SK-N-MC (cell line): ENCODE measurements at places on chromosomes 12 and 14.

DNA sequence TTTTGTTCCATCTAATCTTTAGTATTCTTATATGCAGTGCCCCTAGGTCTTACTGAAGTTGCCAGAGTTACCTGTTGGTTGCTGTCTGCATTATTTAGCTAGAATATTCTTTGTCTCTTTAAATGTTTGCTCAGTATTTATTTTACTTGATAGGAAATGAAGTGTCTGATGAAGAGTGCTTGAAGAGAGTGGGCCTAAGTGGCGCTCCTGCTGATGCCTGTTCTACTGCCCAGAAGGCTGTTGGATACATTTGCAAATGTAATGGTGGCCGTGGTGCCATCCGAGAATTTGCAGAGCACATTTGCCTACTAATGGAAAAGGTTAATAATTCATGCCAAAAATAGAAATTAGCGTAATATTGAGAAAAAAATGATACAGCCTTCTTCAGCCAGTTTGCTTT lies 18.9 kb downstream of the CMAS start:
- no peak for DNase-seq

DNA sequence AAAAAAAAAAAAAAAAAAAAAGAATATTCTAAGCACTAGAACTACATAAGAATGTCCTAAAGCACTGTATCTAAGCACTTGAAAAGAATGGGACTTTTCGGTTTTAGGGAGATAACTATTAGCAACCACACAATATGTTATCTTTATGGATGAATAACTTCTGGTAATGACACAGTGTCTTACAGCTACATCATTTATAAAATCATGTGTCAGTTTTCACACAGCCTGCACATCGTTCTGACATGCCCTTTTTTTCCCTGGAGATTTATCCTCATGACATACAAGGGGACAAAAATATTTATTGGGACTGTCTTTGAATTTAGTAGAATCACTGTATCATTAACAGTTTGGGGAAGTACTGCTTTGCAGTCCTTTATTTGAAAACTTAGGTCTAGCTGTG lies 17.3 kb downstream of the TMEM19 start:
- no peak for DNase-seq

DNA sequence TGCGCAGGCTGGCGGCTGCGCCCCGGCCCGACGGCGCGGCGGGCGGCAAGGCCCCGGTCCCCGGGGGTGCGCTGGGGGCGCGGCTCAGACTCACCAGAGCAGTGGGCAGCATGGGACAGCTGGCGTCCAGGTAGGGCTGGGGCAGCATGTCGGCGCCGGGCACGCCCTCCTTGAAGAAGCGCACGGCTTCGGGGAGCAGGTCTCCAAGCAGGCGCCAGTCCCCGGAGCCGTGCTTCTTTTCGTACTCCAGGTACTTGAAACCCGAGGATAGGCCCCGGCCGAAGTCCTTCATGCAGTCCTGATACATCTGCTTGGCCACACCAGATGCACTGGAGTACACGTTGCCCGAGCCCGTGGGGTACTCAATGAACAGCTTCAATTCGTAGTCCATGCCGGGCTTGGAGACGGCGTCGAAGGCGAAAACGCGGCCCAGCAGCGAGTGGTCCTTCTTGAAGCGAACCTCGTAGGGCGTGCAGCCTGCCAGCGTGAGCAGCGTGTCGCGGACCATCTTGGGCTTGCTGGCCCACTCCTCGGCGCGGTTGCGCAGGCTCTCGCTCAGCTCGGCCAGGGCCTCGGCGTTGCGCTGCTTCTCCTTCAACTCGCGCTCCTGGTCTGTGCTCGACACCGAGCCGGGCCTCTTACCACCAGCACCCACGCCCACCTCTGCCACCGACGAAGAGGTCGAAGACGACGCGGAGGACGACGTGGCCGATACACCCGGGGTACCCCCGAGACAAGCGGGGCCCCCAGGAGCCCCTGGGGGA lies 2.2 kb downstream of the IRF2BPL start:
- DNase-seq, result no peak

DNA sequence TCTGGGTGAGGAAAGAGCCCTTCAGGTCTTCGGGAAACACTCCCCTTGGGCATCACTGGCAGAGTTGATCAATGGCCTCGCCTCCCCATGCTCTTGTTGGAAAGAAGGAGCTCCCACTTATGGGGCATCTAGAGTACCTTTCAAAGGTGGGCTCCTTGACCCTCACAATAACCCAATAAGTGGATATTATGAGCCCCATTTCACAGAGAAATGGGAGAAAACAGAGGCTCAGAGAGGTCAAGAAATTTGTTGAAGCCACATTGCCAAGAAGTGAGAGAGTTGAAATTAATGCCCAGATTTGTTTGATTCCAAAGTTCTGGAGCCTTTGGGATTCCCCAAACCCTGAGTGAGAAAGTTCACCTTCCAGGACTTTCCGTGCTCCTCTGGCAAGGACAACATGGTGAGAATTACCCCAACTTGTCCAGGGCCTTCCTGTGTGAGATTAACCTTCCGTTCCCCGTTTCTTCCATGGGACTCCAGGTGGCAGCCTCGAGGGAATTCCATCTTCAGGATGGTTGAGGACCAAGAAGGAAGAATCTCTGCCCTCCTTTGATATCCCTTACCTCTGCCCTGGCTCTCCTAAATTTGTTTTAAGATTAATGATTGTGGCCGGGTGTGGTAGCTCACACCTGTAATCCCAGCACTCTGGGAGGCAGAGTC lies 7.5 kb upstream of the CHD4 start:
- no peak for DNase-seq

DNA sequence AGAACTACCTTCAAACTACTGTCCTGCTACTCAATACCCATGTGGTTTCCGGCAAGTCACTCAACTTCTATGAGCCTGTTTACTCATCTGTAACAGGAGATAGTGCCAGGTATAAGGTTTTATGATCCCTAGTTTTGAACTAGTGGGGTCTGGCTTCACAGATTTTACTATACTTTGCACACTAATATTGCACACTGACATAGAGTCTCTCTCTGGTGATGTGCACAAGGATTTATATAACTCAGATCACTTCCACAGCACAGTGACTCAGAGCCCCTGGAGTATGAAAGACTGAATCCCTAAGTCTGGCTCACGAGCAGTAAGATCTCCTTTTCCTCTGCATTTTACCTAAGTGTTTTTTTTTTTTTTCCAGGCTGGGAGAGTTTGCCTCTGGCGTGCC lies 69.7 kb upstream of the SLC38A2 start:
- DNase-seq, result no peak

- no peak for DNase-seq
Observed at GRCh38 chr14:86646696-86647690, 1117.0 kb downstream of the FLRT2 start.

DNA sequence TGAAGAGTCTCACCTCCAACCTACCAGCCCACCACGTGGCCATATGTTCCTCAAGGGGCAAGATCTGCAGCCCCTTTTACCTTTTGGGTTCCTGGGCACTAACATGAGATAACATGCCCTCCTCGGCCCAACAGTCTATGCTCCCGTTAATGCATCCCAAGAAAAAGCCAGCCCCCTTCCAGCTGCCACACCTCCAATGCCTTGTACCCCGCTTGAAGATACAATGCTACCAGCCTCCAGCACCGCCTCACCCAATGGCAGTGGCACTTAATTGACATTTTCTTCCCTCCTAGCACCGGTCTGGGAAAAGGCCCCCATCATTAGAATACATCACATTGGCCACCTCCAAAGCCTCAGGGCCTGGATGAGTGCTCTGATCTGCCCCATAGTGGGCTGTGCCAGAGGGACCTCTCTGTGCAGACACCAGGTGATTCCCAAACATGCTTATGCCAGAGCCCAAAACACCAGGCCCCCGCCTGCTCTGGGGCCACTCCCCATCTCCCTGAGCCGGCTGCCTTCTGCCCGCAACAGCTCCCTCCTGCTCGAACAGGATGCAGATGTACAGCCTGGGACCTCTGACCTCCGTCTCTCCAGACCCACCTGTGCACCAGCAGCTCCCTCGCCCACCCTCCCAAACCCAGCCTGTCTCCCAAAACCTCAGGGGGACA lies 118.3 kb downstream of the NCOR2 start:
- no peak for DNase-seq

GRCh38 chr14:54572316-54572715 lies 5.4 kb downstream of the SAMD4A start:
- DNase-seq, result no peak

GRCh38 chr12:5391653-5392052 lies 40.3 kb upstream of the NTF3 start:
- no peak for DNase-seq

GRCh38 chr12:122856999-122857671 lies 21.9 kb downstream of the HIP1R start:
- DNase-seq, result no peak
